ENCODE measurements at places on chromosomes 13 and 19.

DNA sequence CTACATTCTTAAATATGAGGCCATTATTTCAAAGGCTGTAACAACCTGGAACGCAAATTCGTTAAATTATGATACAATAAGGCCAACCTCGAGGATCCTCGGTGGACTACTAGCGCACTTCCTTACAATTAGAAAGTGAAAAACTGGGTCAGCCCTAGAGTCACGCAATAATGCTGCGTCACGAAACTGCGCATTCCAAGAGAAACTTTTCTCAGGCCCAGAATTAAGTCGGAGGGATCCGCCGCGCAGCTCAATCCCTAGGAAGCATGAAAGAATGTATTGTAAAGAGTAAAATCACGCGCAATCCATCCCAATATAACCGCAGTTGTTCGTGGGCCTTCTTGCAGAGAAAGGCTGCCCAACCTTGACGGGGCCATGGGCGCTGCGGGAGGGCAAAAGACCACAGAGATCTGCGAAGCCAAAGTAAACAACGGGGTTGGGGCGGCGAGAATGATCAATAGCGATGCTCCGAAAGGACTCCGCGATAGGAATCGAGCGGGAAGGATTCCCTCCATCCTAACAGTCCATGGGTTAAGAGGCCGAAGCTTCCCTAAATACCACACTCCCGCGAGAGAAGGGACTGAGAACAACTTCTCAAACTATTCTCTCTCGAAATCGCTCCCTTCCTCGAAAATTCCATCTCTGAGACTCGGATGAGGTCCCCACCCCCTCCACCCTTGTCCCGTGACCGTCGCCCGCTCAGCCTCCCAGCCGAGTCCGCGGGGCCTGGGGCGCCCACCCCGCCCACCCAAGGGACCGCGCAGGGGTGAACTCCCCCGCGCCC is 564 bp downstream of the SPART start:
- no peak for DNase-seq

- no peak for DNase-seq
Observed at GRCh38 chr13:113839536-113840204, 24.2 kb downstream of the GAS6 start.

DNA sequence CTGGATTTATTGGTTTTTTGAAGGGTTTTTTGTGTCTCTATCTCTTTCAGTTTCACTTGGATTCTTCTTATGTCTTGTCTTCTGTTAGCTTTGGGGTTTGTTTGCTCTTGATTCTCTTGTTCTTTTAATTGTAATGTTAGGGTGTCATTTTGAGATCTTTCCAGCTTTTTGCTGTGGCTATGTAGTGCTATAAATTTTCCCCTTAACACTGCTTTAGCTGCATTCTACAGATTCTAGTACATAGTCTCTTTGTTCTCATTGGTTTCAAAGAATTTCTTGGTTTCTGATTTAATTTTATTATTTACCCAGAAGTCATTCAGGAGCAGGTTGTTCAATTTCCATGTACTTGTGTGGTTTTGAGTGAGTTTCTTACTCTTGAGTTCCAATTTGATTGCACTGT is 24.6 kb downstream of the ZNF430 start:
- no peak for DNase-seq

GRCh38 chr19:33236696-33237390 is 11.2 kb upstream of the SLC7A10 start:
- no peak for DNase-seq

DNA sequence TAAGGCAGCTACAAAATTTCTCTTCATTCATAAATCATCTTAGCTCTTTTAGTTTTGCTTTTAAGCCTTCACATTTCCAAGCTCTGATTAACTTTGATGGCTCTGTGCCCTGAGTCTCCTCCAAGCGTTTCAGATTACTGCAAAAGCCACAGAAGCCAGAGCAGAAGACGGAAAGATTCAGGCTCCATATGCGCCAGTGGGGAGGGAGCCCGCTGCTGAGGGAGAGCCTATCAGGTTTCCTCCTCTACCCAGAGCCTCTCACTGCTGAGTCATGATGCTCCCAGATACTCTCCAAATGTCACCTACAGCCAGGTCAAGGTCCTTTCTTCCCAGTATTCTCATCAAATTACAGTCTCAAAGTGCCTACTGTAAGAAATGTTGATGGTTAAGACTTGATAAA is 193.6 kb downstream of the RAP2A start:
- DNase-seq: peak; percentile 35

- no peak for DNase-seq
Observed at GRCh38 chr13:111664696-111665095, 344.3 kb downstream of the TEX29 start.

GRCh38 chr19:30314056-30314804 is 58.0 kb upstream of the ZNF536 start:
- no peak for DNase-seq

GRCh38 chr13:110251193-110251819 is 55.7 kb downstream of the COL4A1 start:
- DNase-seq: no peak

DNA sequence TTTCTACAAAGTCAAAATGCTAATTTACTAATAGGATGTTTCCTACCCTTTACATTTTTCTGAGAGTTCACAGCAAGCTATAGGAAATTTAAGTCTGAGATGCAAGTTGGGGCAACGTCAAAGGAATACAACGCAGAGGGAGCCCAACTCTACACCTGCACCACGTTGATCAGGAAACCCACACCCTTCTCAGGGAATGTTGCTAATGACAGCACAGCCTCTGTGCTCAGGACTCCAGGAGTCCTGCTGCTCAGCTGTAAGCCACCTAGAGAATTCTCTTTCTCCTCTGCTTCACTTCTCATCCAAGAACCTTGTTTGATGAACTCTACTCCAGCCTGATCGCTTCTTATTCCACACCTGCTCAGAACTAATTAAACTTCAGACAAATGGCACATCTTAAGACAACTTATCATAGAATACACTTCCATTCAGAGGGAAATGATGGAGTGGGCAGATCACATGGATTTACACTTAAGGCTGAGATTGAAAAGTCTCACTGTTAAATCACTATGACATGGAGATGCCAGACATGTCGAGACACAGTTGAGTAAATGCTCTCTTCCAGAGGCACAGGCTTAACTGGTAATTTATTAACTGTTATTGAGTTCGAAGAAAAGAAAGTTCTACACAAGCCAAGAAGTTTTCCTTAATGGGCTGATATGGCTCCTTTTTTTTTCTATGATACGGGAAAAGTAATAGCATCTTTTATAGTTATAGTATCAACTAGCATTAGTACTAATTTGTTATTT is 811.6 kb upstream of the ARGLU1 start:
- DNase-seq: no peak

GRCh38 chr13:43377973-43378372 is 354.6 kb downstream of the DNAJC15 start:
- DNase-seq: no peak

GRCh38 chr19:27746691-27747380 is 1466.1 kb downstream of the UQCRFS1 start:
- no peak for DNase-seq

GRCh38 chr19:31838163-31838815 is 489.1 kb upstream of the TSHZ3 start:
- DNase-seq: no peak

GRCh38 chr13:23957981-23958380 is 60.7 kb upstream of the C1QTNF9B start:
- DNase-seq: no peak

- peak; percentile 73 for DNase-seq
Observed at GRCh38 chr19:42052241-42052863, 17.7 kb downstream of the GRIK5 start.

DNA sequence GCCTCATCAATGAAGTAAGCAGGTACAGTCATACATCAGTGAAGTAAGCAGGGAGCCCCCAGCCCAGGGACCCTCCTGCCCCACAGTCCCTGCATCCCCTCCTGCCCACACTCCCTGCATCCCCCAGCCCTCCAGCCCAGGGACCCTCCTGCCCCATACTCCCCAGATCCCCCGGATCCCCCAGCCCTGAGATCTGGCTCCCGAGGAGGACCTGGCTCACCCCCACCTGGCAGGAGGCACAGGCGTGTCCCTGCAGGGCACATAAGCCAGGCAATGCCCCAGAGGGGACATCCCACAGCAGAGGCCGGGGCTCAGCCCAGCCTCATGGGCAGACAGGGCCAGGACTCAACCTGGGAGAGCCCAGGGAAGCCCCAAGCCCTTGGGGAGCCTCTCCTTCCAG is 53.6 kb upstream of the TPM4 start:
- DNase-seq: no peak

- DNase-seq: no peak
Observed at GRCh38 chr13:112465251-112466131, 89.3 kb downstream of the SPACA7 start.

DNA sequence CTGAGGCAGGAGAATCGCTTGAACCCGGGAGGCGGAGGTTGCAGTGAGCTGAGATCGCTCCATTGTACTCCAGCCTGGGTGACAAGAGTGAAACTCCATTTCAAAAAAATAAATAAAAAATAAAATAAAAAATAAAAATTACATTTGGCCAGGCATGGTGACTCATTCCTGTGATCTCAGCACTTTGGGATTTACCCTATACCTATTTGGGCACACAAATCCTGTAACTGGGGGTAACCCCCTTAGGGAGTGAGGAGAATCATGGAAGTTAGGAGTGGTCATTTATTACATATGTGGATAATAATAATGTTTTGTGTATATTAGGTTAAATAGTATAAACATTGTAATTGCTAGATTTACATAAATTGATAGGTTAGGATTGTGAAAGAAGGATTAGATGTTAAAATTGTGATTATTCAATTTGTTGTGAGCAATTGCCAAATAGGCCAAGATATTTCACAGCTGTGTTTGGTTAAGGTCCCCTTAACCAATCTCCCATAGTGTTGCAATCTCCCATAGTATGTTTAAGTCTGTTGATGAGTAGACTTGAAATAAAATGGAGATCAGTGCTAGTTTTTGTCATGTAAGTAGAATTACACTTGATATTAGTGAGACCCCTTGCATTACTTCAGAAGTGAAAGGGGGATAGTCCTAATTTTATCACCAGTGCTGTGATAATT is 30.7 kb downstream of the ZNF844 start:
- DNase-seq: no peak
